NCI-H510A treated with DMSO at 0.1 percent for 48 hours (cell line): ENCODE measurements at places on chromosomes 16 and 17.

- no peak for DNase-seq
These were observed 380.4 kb upstream of the CCL2 start for GRCh38 chr17:33874617-33875060.

GRCh38 chr17:55272711-55273578 lies 8.2 kb downstream of the HLF start:
- no peak for DNase-seq

- no peak for DNase-seq
These were observed 30.5 kb downstream of the HS3ST2 start for GRCh38 chr16:22844416-22844815.

DNA sequence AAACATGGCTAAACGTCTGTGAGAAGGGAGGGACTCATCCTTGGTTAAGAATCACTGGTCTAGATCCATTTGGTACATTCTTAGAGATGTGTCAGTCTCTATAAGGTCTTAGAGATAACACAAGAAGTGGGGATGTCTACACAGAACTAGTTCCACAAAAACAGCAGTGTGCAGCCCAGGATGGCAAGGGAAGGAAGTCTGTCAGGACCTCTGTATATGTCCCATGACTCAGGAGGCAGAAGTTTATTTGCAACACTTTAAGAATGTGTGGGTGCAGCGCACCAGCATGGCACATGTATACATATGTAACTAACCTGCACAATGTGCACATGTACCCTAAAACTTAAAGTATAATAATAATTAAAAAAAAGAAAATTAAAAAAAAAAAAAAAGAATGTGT lies 548.5 kb upstream of the SOX9 start:
- no peak for DNase-seq

GRCh38 chr16:79307214-79307613 lies 293.3 kb downstream of the MAF start:
- no peak for DNase-seq

DNA sequence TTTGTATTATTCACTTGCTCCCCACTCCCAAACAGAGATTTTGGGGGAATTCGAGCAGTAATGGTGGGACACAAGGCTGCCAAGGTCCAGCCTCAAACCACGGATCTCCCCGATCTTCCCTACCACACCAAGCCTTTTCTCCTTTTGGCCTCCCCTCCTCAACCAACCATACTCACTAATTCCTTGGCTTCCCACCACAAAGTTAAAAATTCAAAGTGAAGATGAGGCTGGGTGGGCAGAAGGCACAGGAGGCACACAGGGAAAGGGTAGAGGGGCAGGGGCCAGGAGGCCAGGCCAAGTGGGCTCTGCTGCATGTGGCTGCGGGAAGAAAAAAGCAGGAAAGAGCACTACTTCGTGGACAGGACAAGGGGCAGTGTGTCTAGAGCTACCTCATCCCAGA lies 15.2 kb downstream of the HOXB4 start:
- DNase-seq, result no peak

GRCh38 chr16:63416712-63417111 lies 1380.5 kb upstream of the CDH8 start:
- no peak for DNase-seq

GRCh38 chr17:43092901-43093300 lies 32.3 kb downstream of the BRCA1 start:
- DNase-seq, result no peak

- no peak for DNase-seq
These were observed 8.4 kb downstream of the AIPL1 start for GRCh38 chr17:6426356-6427101.

GRCh38 chr17:732067-732901 lies at the start of gene TLCD3A:
TLCD3A (plus strand) TSS chr17:732596; CDS start chr17:732648, 52 bp downstream.
- no peak for DNase-seq

GRCh38 chr16:2282866-2283555 lies 15.1 kb upstream of the RNPS1 start:
- DNase-seq, result no peak

- DNase-seq, result no peak
These were observed 12.2 kb downstream of the ABCC1 start for GRCh38 chr16:15961571-15962090.

DNA sequence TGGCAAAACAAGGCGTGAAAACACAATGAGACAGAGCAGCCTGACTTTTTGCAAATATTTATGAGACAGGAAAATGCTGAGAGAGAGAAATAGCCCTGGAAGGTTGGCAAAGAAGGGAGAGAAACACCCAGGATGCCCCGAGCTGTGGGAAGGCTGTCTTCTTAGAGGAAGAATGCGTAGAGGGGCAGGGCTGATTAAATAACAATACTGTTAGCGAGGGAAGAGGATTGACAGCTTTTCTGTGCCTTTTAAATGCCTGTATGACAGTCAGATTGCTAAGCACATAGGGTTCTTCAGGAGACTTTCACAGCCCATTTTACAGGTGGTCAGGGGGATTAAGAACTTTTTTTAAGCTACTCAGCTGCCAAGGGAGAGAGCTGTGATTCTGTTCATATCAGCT lies 219.2 kb downstream of the SHISA9 start:
- no peak for DNase-seq

DNA sequence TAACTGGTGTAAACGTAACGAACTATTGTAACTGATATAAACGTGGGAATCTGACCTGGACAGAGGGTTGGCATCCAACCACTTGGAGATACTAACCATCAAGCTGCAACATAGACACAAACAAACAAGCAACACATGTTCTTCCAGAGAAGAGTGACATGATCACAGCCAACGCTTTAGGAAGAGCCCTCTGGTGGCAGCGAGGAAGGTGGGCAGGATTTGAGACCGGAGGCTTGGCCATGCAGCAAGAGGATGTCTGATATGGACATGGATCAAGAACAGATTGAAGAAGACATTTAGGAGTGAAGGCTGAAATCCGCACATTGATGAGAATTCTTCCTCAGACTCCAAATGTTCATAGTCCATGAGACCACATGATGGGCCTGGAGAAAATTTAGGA lies 40.3 kb upstream of the TNRC6A start:
- peak; percentile 53 for DNase-seq

DNA sequence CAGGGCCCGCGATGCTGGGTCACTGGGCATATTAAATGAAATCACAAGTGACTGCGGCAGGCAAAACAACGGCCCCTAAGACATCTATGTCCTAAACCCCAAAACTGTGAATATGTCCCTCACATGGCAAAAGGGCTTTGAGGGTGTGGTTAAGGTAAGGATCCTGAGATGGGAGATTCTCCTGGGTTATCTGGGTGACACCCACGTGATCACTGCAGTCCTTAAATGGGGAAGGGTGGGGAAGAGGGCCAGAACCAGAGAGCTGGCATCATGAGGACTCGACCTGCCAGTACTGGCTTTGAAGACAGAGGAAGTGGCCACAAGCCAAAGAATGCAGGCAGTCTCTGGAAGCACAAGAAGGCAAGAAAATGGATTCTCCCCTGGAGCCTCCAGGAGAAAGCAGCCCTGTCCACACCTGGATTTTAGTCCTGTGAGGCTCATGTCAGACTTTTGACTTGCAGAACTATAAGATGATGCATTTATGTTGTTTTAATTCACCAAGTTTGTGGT lies 12.5 kb downstream of the COTL1 start:
- DNase-seq, result no peak

DNA sequence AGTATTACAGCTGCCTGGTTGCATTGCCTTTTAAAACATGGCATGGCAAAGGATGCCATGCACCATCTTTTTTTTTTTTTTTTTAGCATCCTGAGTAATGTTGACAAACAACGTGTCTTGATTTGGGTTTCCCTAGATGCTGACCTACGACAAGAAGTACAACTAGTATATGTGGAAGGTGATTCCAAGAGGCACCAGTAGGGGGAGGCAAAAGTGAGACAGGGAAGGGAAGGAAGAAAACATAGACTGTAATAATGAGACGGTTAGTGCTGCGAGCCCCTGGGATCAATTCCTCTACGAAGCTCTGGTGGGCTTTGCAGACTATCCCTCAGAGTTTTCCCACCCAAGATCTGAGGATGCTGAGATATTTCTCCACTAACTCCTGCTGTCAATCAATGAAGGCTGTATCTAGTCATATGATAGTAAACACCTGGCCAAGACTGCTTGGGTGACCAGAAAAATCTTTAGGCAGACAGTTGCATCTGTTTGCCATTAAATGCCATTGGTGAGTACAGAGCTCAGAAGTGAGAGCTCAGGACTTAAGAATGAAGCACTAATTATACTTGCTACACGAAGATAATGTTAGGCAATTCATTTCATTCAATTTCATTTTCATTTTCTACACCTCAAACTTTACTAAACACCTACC lies 458.6 kb upstream of the GOT2 start:
- DNase-seq, result no peak

DNA sequence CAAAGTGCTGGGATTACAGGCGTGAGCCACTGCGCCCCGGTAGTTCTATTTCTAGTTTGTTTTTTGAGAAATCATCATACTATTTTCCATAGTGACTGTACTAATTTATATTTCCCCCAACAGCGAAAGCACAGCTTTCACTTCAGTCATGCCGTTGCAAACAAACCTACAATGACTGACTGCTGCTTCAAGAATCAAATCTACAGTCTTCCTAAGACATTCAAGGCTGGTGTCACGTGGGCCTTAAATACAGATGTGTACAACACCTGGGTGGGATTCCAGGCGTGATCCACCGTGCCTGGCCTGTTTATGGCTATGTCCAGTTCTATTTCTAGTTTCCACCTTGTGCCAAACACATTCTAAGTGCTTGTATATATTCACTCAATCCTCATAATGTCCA lies 72.0 kb downstream of the ABCC6 start:
- DNase-seq, result no peak
